ENCODE measurements at places on chromosomes 2 and 18.

GRCh38 chr2:230268606-230269243 is 43.2 kb downstream of the SP140 start:
- no peak for DNase-seq

DNA sequence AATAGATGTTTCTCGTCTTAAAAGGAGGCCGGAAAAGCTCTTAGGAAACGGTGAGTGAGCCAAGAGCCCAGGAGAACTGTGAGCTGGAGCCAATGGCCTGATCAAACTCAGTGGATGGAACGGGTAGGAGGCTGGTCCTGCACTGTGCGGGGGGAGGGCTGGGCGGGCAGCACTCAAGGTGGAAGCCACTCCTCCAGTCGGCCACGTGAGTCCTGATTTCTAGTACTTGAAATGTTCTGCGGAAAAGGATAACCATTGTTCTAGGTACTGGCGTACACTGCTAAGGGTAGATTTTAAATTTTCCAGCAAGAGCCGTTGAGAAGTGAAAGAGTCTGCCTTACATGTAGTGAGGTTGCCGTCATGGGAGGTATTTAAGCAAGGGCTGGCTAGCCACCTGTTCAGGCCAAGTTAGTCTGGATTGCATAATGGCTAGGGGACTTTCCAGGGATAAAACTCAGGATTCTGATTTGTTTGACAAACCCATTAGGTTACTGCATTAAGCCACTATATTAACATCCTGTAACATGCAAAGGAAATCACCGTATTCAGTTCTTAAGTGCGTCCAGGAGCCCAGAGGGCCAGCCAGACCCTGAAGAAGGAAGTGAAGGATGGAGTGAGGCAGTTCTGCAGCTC is 51.3 kb upstream of the ODC1 start:
- no peak for DNase-seq

DNA sequence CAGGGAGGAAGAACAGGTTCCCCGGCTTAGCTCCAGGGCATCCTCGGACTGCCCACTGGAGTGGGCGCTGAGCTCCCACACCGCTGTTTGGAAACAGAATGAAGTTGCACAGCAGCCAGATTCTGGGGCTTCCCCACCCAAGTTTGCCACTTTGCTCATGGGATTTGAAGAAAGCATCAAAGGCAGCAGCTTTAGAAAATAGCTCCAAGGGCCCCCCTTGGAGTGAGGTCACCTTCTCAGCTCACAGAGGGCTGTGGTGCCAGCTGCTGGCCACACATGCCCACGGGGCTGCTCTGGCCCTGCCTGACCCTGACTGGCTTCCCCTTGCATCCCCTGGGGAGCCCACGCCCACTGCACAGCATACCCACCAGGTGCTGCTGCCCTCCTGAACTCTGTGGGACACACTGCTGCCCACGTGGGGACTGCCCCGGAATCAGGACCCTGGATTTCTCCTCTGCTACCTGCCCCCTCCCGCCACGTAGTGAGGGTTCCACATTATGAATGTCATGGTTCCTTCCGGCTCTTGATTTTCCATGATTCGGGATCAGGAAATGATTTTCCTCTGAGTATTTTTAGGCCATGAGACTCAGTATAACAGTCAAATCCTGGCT is 70.3 kb downstream of the TGOLN2 start:
- DNase-seq: no peak

GRCh38 chr18:27921392-27921791 is 255.5 kb downstream of the CDH2 start:
- no peak for DNase-seq

GRCh38 chr2:189178054-189178453 is 1.5 kb downstream of the COL5A2 start:
- DNase-seq: no peak

DNA sequence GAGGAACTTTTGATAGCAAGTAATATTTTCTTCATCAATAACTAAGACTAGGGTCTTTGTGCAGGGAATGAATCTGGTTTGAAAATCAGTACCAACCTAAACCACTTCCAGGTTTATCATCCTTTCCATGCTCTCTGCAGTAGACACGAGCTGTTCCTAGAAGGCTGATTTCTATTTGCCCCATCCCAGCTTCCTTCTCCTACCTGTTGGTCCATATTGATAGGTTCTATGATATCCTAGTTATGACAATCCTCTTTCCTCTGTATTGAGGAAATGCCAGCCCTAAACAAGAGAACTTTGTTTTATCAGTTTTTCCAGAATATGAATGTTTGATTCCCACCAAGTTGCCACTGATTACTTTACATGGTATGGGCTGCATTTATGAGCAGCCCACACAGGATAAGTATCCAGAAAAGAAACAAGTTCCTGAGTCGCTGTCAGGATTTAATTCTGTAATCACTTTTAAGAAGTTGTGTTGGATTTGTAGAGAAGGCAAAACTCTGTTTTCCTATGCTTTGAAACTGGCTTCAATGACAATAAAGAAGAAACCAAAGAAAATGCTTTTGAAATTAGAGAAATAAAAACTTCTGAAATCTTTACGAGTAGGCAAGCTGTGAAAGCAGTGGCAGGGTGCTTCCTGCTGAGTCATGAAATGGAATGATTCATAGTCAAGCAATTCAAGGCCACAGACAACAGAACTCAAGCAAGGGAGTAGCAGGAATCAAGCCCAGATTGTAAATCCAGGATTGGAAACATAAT is 37.3 kb upstream of the TANK start:
- no peak for DNase-seq

GRCh38 chr2:237208373-237209260 is 122.9 kb downstream of the COPS8 start:
- no peak for DNase-seq

DNA sequence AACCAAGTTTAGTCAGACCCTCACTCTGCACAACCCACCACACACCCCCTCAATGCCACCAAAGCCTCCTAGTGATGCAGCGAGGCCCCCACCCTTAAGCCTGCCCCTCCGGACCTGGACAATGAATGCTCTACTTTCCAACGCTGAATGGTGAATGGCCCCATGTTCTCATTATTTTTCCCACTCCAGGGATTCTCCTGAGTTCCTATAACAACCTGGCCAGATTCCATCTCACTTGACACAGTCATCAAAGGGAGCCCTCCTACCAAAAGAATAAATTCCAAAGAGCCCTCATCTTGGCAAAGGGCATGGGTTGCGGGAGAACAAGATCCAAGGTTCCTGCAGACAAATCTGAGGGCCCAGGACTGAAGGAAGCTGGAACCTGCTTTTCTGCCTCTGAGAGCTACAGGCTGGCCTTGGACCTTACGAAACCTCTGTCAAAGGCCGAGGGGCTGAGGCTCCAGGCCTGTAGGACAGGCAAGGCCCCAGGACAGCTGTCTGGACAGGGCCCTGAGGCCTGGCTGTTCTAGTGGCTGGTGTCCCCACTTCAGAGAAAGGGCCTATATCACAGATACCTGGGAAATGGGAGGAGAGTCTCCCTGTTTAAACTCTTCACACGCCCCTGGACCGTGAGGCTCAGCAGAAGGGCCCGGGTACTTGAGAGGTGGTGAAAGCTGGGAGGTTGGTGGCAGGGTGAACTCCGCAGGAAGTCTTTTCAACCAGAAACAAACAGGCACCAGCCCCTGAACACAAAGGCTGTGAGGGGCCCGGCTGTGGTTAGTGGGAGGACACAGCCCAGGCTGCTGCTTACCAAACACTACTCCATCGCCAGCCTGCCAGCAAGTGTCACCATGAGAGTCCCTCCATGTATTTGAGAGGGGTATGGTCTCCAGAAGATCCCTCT is 27.3 kb downstream of the SFXN5 start:
- DNase-seq: no peak

- no peak for DNase-seq
Measured at GRCh38 chr2:232350804-232351685, 27.5 kb upstream of the ALPP start.

- no peak for DNase-seq
Measured at GRCh38 chr2:23706613-23707078, 220.3 kb downstream of the ATAD2B start.

- DNase-seq: no peak
Measured at GRCh38 chr2:202042444-202042843, 8.8 kb downstream of the FZD7 start.

DNA sequence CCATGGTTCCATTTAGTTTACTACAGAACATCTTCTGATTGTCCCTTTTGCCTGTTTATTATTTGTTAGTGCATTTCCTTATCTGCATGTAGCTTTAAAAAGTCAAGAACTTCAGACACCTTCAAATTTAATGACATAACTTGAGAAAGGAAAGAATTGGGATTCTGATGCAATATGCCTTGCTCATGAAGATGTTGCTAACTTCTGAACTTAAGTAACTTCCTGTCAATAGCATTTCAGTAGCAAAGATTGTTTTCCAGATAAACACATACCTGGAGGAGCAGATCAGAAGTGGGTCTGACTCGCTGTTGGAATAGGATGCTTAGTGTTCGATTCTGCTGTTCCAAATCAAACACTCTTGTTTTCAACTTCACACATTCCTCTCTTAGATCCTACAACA is 190.2 kb upstream of the LYPD1 start:
- no peak for DNase-seq

DNA sequence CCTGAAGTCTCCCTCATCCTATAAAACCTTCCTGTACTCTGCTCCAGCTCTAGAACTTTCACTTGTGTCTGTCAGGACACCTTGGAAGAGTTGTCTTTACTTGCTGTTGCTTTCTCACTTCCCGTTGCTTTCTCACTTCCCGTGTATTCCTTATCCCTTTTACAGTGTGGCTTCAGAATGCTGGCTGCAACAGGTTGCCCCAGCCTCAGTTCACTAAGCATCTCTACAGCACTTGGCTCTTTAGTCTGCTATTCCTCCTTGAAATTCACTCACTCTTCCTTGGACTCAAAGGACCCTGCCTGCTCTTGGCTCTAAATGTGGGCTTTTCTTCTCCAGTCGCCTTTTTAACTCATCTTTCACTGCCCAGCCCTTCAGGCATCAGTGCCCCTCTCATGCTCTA is 162.5 kb upstream of the ALPP start:
- DNase-seq: no peak

- DNase-seq: no peak
Measured at GRCh38 chr2:207956771-207957170, 68.6 kb downstream of the PLEKHM3 start.

DNA sequence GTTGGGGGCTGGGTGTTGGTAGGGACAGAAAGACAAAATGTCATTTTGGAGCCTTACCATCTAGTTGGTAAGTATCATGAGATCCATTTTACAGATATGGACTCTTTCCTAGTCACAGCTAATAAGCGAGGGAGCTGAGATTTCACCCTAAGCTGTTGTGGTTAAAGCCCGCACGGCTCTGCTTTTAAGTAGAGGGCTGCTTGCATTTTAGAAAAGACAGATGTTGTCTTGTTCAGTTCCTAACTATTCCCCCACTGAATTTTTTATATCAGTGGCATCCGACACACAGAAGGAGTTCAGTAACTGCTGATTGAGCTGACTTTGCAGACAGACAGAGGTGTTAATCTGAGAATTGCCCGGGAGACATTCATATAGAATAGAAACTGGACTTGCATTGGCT is 3.7 kb downstream of the QPCT start:
- DNase-seq: no peak

GRCh38 chr2:34604164-34604563 is 1005.1 kb upstream of the FAM98A start:
- DNase-seq: no peak

GRCh38 chr2:232687382-232688160 is 9.6 kb upstream of the GIGYF2 start:
- no peak for DNase-seq

DNA sequence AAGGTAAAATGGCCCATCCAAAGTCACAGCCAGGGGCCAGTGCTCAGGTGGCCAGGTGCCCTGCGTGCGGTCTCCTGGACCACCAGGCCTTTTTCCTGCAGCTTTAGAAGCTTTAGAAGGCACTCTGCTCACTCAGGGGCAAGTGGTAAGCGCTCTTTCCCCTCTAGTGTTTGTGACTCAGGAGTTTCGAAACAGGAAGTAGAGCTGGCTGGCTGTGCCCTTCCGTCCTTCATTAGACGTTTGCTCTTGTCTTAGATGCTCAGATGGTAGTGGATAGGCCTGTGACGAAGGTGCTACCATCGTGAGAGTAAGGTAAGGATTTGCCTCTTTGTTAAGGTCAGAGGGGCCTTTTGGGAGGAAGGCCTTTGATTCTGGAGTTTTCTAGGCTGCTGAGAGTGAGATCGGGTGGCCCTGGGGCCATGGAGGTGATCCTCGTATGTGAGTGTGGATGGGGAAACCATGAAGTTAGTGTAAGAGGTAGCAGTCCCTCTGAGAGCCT is at the start of gene CASP8:
TSS of gene CASP8 (plus strand) at position 235 of the 499 bp plus-strand sequence. CDS start 5,951 bp downstream, outside the sequence.
- DNase-seq: peak; percentile 85

- DNase-seq: peak; percentile 18
Measured at GRCh38 chr18:58535340-58536201, 93.3 kb downstream of the ALPK2 start.

- DNase-seq: no peak
Measured at GRCh38 chr2:59027320-59027719, 786.2 kb upstream of the FANCL start.

- no peak for DNase-seq
Measured at GRCh38 chr2:109663721-109664120, 49.6 kb downstream of the SOWAHC start.

DNA sequence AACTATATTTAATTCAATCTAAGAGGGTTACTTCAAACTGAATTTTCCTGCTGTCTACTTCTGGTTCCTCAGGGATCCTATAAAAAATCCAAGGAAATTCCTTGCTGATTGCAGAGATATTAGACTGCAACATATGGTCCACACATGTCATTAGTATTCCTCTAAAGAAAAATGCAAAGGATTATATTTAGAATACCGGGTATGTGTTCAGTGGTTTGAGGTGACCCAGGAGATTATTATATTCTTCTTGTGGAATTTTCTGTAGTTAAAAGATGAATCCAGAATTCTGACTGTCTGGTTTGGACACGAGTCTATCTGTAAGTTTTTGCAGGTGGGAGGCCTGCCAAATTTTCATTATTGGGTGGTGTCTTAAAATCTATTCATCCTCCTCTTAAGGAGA is 18.2 kb downstream of the HOXD1 start:
- DNase-seq: no peak

DNA sequence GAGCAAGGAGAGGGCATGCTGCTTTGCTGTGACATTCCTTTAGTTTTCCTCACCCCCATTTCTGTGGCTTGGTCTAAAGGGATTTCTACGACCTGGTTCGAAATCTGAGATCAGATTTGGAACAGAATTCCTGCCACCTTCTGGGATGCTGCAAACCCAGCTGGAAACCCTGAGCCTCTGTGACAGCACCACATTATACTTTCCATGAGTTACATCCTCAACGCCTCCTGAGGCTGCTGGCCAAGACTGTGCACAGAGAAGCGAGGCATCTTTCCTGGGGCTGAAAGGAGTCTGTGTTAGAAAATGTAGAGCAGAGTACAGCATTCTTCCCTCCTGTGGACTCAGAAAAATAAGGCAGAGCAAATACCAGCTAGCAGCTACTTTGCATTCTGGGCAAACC is 138.1 kb upstream of the CHAC2 start:
- no peak for DNase-seq

DNA sequence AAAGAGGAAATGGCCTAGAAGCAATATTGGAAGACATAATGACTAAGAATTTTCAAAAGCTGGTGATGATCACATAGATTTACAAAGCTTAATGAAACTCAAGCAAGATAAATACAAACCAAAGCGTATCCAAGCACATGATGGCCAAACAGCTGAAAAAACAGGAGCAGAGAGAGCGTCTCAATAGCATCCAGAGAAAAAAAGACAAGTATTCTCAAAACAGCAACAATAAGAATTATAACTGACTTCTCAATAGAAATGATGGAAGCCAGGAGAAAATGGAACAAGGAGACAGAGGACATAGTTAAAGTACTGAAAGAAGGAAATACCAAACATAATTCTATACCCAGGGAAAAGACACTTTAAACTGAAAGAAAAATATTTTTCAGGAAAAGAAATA is 437.2 kb upstream of the TNP1 start:
- no peak for DNase-seq
